Keratinocyte (primary cell): ENCODE measurements at places on chromosomes 7 and 10.
A peak's percentile ranks its signal among the peaks of the same experiment; 100 is the strongest.

DNA sequence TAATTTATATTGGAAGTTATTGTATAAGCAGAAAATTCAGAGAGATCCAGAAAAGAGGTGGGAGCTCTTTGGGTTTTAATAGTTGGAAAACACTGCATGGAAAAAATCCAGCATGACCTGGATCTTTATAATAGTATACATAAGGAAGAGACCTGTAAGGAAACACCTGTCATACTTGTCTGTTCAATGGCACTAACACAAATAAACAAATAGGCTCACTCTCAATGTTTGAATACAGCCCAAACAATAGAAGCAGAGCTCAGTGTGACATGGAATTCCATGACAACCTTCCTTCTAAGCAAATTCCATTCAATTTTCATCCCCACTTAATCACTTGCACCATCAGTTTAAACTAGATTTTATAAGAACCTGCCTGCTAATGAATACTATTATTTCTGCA lies 31.7 kb downstream of the CISD1 start:
- DNase-seq = no peak

GRCh38 chr10:119269737-119270136 lies 62.4 kb downstream of the GRK5 start:
- no peak for DNase-seq

- no peak for DNase-seq
Observed at GRCh38 chr10:12508165-12508564, 158.8 kb downstream of the CAMK1D start.

DNA sequence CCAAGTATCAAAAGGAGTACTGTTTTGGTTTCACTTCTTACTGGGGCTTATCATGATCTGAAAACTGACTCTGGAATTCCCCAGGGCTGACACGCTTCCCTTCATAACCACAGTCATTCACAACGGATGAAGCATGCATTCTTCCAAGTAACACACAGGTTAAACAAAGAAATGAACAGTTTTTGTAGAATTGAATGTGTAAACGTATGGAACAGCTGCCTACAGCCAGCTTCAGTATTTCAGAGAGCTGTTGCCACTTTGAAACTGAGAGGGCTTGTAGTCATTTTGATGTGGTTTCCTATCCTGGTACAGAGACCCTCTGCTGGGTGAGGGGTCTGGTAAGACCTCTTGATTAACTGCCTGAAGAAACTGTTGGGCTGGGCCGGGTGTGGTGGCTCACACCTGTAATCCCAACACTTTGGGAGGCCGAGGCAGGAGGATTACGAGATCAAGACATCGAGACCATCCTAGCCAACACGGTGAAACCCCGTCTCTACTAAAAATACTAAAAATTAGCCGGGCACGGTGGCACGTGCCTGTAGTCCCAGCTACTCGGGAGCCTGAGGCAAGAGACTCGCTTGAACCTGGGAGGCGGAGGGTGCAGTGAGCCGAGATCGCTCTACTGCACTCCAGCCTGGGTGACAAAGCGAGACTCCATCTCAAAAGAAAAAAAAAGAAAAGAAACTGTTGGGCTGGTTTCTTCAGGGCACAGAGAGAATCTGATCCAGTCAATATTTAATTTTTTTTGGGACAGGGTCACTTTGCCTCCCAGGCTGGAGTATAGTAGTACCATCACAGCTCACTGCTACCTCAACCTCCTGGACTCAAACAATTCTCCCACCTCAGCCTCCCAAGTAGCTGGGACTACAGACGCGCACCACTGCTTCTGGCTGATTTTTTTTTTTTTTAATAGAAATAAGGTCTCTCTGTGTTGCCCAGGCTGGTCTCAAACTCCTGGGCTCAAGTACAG lies 4.7 kb downstream of the NFE2L3 start:
- peak; percentile 63 for DNase-seq

GRCh38 chr7:137418841-137419240 lies 75.3 kb upstream of the PTN start:
- DNase-seq = no peak

DNA sequence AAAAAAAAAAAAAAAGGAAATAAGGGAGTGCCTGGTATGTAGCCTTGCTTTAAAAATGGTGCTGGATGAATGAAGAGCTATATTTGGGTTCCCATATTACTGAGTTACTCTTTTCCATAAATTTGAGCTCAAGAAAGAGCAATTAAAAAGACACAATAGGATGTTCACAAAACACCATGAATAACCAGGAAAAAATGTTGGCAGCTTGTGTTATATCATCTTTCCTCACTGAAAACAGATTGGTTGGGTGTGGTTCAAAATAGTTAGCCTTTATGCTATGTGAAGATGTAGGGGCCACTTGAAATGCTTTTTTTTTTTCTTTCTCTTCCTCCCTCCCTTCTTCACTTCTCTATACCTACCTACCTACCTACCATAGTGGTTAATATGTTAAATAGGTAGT lies 256.9 kb downstream of the STK31 start:
- no peak for DNase-seq

DNA sequence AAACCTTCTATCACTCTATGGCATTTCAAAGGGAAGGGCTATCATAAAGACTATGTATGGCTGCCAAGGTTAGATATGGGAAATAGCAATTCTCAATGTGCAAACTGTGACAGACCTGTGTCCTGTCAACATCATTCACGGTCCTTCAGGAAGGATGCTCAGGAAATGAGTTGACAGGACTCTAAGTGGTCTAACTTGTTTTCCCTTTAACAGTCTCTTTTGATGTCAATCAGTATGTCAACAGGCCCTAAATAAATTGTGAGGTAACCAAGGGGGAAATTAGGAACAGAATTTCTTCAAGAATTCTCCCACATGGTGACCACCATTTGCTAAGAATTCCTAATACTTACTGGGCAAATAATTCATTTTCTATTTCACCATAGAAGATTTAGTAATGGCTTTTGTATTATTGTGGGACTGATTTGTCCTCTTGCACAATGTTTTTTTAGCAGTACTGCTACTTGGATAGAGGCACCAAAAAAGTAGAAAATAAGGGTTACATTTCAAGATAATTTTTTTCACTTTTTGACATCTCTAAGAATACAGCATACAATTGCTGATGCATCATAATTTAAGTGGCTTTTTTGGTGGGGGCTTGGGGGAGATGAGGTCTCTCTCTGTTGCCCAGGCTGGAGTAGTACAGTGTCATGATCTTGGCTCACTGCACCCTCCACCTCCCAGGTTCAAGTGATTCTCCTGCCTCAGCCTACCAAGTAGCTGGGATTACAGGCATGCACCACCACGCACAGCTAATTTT lies 275.8 kb downstream of the CACNA2D1 start:
- DNase-seq = no peak

DNA sequence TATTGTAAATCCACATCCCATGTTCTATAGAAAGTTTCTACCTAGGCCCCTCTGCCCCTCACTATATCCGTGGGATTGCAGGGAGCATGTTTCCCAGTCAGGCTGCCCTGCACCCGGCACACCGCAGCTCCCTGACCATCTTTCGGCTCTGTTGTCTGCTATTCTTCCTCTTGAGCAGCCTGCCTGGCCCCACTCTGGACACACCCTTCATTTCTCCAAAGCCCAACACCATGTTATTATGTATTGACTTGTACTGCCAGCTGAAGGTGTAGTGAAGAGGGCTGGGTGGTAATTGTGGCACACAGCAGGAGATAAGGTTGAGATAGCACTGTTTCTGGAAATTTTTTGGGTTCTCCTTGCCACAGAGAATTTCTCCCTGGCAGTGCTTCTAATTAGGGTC lies 9.8 kb downstream of the LRMDA start:
- no peak for DNase-seq

- DNase-seq = no peak
Observed at GRCh38 chr7:105000927-105001336, 13.1 kb upstream of the KMT2E start.

DNA sequence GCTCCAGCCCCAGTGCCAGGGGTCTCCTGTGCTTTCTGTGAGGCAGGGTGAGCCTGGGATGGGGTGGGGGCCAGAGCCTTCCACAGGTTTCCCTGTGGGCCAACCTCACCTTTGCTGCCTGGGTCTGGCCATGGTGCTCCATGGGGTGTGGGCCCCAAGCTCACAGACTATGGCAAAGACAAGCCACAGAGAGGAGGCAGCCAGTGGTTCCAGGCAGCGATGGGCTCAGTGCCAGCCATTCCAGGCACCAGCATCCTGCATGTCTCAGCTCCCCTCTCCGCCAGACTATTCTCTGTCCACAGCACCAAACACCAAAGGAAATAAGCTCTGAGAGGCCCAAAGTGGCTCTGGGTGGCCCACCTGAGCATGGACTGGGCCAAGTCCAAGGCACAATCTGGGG lies 133.5 kb downstream of the PTPN20 start:
- DNase-seq = no peak

DNA sequence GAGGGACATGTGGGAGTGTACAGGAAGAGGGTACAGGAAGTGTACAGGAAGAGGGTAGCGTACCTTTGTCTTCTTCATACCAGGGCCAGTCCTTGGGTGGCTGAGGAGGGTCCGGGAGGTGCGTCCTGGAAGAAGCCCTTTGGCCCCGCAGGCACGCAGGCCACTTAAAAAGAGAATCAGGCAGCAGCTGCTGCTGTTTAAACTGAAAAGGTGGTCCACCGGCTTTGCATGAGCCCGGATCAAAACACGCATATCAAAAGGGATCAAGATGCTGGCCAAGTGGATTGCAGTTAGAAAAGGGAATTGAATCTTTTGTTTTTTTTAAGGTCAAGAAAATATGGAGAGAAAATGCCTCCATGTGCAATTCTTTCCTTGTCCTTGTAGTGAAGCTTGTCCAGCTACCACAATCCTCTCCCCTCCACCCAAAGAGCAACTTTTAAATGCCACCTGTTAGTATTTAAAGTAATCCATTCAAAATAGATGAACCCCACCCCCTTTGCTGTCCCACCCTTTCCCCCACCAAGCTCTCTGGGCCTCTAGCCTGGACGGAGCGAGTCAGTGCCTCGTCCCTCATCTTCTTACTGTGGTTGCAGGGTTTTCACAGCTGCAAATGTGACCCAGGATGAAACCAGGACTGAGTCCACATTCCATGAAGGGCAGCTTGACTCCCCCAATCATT lies 142.8 kb downstream of the GLCCI1 start:
- DNase-seq = no peak

DNA sequence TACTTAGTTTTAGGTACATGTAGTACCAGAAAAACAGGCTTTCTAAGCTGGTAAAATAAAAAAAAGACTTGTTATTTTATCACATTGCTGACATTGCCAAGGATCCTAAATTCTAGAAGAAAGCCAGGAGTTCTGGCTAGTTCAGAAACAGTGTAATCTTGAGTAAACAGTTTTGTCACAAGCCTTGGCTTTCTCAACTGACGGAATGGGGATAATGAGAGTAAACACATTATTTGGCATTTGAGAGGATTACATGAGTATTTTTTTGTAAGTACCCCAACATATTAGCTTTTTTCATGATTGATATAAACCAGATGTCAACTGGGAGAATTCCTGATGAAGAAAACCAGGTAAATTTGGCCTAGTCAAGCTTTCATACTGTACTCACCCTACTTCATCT lies 269.8 kb downstream of the SORCS1 start:
- DNase-seq = no peak

GRCh38 chr10:70131560-70131937 lies 1.1 kb downstream of the AIFM2 start:
- DNase-seq = no peak

- DNase-seq = no peak
Observed at GRCh38 chr7:33885290-33886148, 19.8 kb upstream of the BMPER start.

GRCh38 chr7:20157456-20157855 lies 59.7 kb downstream of the MACC1 start:
- peak; percentile 13 for DNase-seq

DNA sequence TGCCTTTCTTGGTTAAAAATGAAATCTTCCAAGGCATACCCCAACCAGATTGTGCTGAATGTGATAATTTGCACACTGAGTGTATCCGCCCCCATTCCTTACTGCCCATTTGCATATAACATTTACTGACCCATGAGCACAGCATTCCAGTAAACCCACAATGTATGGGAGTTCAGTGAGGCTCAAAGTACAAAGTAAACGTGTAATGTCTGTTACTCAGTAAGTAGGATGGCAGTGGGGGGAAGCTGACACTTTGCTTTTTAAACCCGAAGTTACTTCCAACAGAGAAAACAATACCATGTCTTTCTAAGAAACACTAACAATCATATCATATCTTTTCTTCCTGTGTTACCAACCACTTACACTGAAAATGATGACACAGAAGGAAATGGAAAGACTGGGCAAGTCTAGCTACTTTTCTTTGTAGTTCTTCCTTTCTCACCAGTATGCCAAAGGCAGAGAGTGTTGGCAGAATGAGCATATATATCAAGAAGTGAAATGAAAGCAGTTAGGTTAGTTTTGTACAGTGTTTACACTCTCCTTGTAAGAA lies 27.1 kb upstream of the SOSTDC1 start:
- no peak for DNase-seq

DNA sequence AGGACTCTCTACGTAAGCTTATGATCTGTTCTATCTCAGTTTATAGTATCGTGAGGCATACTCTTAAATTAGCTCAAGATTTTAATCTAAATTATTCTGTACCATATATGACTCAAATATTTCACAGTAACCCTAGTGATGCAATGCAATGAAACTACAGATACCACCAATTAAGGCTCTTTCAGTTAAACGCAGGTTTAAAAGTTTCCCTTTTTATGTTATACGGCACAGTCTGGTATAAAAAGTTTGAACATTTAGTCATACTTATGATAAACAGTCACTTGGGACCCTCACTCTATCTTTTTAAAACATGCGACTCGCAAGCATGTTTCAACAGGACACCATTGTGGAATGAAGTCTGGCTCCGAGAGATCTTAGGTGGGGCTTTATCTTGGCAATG lies 107.2 kb downstream of the CDK6 start:
- no peak for DNase-seq

DNA sequence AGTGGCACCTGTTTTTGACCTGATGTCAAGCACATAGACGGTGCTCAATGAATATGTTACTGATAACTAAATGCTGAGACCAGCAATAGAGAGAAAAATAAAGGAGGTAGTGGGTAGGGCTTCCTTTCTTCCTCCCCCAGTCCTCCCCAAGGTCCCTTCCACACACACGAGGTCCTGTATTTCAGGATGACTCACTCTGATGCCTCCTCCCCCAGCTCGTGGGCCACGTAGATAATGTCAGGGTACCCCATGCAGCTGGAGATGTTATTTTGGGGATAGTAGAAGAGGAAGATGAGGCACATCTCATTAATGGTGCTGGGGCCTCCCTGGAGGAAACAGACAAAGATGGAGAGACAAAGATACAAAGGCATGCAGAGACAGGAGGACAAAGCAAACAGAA lies 17.3 kb downstream of the PRSS58 start:
- no peak for DNase-seq
